ENCODE measurements at places on chromosomes 3 and 15. TPM values are rescaled to one million over a fixed set of nuclear protein-coding genes. Genes with fewer than 3 reads are reported as not detected.

- no peak for DNase-seq
These were observed 139.5 kb downstream of the ADAMTS9 start for GRCh38 chr3:64548200-64548889.

- DNase-seq = no peak
These were observed 750.7 kb upstream of the CFAP20DC start for GRCh38 chr3:59800481-59800880.

The TAMM41 gene
- 5.0 TPM for polyA plus RNA-seq

- no peak for DNase-seq
These were observed 578.6 kb downstream of the PYDC2 start for GRCh38 chr3:192039593-192039992.

The MAP4 gene
- polyA plus RNA-seq = 18.4 TPM
